ENCODE measurements at places on chromosomes 11 and 22. TPM values are rescaled to one million over a fixed set of nuclear protein-coding genes. Genes with fewer than 3 reads are reported as not detected.

GRCh38 chr22:17085277-17086181, 729 bp downstream of the IL17RA start:
- DNase-seq = no peak

DNA sequence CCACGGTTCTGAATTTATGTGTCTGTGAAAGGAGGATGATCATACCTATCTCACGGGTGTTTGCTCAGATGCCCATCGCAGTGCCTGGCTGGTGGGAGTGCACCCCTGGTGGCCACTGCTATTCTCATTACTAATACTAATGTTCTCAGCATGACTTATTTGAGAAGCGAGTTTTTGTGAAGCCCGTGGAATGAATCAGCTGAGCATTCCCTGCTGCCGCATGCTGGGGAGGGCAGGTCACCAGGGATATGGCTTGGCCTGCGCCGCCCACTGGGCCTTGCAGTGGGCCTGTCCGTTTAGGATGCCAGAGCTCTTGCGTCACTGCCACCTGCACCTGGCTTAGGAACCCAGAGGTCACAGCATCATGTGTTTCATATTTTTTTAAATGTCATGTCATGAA, 16.9 kb downstream of the CTTN start:
- no peak for DNase-seq

GRCh38 chr11:94926698-94927237, 46.6 kb downstream of the CWC15 start:
- no peak for DNase-seq

DNA sequence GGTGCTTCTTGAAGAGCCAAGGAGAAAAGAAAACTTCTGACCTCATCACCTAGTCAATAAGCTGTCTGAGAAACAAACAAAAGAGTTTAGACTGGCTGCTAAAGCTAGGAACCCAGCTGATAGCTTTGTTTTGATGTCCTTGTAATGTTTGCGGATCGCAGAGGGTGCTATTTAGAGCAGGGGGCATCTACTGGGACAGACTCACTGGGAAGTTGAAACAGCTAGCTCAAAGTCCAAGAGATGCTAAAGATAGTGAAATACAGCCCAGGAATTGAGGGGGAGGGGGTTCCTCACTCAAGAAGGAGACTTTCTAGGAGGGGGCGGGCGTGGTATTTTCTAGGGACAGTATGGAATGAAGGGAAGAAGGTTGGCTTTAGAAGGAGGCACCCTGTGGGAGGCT, 18.9 kb downstream of the ZBTB16 start:
- DNase-seq = no peak

- no peak for DNase-seq
Measured at GRCh38 chr11:75514596-75514995, 11.1 kb downstream of the GDPD5 start.

GRCh38 chr11:70823771-70824170, 425.4 kb downstream of the CTTN start:
- no peak for DNase-seq

GRCh38 chr22:40088818-40089217, 88.9 kb upstream of the TNRC6B start:
- no peak for DNase-seq

GRCh38 chr11:18633256-18634139, 644 bp downstream of the SPTY2D1 start:
- DNase-seq = no peak

GRCh38 chr11:15157606-15158137, 42.9 kb downstream of the INSC start:
- no peak for DNase-seq

DNA sequence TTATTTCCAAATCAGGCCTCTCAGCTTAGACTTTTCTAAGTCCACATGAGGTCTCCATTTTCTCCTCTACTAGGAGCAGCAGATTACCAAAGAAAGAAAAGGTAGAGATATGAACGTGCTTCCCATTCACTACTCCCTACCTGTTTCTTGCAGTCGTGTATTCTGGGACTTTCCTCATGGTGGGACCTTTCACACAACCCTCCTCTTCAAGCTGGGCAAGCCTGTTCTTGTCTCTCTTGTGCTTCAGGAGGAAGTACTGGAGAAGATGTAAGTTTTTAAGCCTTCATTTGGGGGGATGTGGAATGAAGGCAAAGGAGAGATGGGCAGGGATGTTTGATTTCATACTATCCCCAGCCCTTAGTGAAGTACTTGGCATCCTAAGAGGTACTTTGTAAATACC, 128.8 kb upstream of the SESN3 start:
- no peak for DNase-seq

DNA sequence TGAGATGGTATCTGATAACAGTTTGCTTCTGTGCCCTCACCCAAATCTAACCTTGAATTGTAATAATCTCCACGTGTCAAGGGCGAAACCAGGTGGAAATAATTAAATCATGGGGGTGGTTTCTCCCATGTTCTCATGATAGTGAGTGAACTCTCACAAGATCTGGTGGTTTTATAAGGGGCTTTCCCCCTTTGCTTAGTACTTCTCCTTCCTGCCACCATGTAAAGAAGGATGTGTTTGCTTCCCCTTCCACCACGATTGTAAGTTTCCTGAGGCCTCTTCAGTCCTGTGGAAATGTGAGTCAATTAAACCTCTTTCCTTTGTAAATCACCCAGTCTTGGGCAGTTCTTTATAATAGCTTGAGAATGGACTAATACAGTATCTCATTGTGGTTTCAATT, 8.5 kb upstream of the OVCH2 start:
- no peak for DNase-seq

- DNase-seq = no peak
Measured at GRCh38 chr11:71247551-71248250, 4.7 kb downstream of the SHANK2 start.

DNA sequence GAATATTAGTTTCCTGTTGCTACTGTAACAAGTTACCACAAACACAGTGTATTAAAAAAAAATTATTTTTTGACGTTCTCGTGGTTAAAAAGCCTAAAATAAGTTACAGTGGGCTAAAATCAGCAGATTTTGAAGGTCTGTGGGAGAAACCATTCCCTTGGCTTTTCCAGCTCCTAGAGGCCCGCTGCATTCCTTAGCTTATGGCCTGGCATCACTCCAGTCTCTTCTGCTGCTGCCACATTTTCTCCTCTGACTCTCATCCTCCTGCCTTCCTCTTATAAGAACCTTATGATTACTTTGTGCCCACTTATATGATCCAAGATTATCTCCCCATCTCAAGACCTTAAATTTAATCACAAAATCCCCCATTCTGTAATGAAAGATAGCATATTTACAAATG, 392.7 kb downstream of the GUCY1A2 start:
- DNase-seq = no peak

DNA sequence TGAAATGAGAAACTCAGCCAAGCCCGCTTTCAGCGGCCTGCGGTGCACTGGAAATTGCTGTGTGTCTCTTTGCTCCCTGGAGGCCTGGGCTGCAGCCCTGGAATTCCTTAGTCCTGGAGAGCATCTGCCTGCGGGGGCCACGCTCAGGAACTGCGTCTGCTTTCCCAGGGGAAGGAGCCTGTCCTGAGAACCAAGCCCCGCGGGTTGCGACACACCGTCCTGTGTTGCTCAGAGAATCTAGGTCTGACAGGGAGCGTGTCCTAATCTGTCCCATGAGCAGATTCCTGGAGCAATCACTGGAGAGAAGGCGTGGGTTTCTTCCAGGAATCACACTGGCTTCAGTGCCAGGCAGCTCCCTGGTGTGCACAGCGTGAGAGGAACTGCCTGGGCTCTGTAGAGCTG, 708.1 kb downstream of the BRD1 start:
- no peak for DNase-seq

DNA sequence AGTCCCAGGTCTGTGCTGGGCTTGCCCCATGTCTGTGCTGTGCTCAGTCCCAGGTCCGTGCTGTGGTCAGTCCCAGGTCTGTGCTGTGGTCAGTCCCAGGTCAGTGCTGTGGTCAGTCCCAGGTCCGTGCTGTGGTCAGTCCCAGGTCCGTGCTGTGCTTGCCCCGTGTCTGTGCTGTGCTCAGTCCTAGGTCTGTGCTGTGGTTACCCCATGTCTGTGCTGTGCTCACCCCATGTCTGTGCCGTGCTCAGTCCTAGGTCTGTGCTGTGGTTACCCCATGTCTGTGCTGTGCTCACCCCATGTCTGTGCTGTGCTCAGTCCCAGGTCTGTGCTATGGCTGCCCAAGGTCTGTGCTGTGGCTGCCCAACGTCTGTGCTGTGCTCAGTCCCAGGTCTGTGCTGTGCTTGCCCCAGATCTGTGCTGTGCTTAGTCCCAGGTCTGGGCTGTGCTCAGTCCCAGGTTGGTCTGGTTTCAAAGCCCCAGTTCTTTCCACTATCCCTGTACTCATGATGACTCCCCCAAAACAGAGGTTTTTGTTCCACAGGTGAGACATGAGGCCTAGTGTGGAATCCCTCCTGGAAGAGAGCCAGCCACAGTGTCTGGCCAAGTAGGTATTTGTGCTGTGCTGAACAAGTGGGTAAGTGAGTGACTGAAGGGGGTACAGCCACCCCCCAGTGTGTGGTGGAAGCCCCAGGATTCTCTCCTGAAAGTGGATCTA, 34.8 kb downstream of the IRAG1 start:
- DNase-seq = no peak

GRCh38 chr11:108933630-108934029, 268.8 kb downstream of the DDX10 start:
- no peak for DNase-seq

DNA sequence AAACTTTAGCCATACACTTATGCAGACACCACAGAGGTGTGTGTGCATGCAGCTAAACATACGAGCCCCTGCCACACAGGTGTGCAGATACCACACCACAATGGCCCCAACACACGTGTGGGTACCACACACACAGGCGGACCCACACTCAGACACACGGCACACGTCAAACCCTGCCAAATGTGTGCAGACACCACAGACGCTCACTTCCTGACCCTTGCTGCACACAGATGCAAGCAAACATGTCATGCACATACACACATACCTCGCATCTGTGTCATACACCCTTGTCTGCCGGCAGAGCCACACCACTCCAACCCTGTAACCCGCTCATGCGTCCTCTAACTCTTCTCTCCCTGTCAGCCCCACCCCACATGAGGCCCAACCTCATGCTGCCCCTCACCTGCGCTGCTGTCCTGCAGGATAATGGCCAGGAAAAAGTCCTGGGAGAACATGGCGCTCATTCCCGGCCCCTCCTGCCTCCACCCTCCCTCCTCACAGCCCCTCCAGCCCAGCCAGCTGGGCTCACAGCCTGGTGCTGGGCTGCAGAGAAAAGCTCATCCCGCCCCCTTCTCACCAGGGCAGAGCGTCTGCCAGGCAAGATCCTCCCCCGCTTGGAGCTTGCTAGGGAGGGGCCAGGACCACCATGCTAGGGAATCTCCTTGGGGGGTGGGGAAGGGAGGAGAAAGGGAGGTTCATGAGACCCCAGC, 14.2 kb downstream of the SMPD1 start:
- DNase-seq = no peak

DNA sequence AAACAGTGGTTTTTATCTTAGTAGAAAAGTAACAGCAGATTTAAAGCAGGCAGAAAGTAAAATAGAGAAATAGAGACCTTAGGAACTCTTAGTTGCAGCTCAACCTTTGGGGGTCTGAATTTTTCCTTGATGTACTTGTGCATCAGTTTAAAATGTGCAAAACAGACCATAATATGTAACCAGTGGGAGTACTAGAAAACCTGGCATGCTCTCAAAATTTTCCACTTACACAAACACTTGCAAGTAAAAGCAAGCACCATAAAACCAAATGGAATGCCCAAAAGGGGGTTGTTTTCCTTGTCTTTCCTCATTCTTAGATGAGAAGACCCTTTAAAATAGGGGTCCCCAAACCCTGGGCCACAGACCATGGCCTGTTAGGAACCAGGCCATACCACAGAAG, 12.9 kb upstream of the MRGPRE start:
- DNase-seq = no peak

DNA sequence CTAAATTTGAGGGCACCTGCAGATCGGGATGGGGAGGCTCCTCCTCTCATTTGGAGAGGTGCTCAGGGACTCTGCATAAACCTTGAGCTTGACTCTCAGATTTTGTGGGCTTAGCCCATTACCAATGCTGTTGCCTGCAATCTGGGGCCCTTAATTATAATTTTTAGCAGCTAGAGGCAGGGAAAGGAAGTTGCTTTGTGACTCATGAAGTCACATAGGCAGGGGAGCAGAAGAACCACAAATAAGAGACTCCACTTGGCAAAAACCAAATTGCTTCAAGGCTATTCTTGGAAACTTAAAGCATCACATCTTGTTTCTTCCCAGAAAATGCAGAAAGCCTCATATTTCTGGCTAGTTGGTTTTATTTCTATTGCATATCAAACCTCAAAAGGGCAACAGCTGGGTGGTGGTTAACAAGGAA, 46.9 kb downstream of the MICAL2 start:
- DNase-seq = no peak

GRCh38 chr11:117906710-117907109, 22.5 kb downstream of the TMPRSS13 start:
- DNase-seq = no peak

DNA sequence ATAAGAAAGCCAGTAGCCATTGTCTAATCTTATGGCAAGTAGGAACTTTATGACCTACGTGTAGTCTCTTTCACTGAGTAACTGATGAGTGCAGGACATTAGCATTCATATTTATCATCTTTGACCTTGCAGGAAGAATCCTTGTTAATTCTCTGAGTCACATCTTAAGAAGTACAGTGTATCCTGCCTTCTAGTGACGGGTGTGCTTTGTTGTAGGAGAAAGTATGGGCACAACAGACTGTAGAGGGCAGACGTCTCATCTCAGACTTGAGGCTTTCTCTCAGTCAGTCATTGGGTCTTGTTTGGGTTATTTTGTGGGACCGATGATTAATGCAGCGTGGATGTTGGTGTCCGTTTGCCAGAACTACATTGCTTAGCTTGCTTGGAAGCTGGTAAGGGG, 6.8 kb downstream of the RNF214 start:
- no peak for DNase-seq

DNA sequence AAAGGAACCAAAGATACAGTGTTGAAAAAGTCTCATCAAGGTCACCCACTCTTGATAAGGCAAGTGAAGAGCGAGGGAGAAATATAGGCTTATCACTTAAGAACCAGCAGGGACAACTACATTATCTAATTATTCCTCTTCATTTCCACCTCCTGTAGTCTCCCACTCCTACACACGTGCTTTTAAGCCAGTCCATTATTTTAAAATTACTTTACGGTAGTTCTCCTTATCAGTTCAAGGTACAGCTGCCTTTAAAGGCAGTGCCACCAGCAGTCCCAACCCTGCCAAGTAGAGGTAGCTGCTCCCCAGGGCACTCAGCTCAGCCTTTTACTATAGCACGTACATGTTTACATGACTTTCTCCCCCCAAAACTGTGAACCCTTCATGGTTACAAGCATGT, 161.5 kb upstream of the BLID start:
- DNase-seq = no peak

- DNase-seq = no peak
Measured at GRCh38 chr22:37358917-37359316, 68.4 kb downstream of the ELFN2 start.

GRCh38 chr11:119389611-119390254, 8.2 kb upstream of the USP2 start:
- DNase-seq = no peak

Gene POTEH
- not detected for total RNA-seq

Gene MB
- 5.7 TPM for total RNA-seq

Gene IRAG1
- not detected for total RNA-seq

Gene SLC22A12
- total RNA-seq = not detected

Gene CADM1
- total RNA-seq = not detected

Gene ACRV1
- not detected for total RNA-seq

Gene MYOD1
- not detected for total RNA-seq

Gene CATSPER1
- total RNA-seq = 0.76 TPM

Gene SLC6A5
- not detected for total RNA-seq

Gene FXYD2
- 3.4 TPM for total RNA-seq

Gene OR5L1
- total RNA-seq = not detected

Gene CRELD2
- 48.1 TPM for total RNA-seq

Gene CASP1
- total RNA-seq = 21.1 TPM

Gene DEUP1
- not detected for total RNA-seq
